ENCODE measurements at places on chromosomes 3 and 15.

GRCh38 chr3:80889535-80889934 lies 871.9 kb downstream of the GBE1 start:
- no peak for DNase-seq

DNA sequence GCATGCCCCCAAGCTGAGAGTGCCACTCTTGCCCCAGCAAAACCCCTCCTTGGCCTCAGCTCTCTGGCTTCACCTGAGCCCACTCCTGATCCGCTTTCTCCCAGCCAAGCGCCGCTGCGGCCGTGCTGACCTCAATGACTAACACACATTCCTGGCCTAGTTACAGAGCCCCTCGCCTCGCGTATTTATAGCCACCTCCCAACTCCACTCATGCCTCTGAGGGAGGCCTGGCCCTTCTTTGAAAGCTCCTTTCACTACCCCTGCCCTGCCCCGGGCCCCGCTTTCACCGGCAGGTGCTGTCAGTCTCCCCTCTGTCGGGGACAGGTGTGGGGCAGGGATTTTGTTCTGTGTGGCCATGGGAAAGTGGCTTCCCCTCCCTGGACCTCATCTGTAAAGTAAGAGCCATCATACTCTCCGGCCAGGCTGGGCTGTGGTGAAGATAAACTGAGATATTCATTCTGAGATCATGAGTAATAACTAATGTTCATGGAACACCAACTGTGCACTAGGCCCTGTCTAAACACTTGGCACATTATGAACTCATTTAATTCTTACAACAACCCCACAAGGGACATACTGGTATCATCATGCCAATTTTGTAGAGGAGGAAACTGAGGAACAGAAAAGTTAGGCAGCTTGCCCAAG lies 13.2 kb upstream of the ATP2B2 start:
- no peak for DNase-seq

DNA sequence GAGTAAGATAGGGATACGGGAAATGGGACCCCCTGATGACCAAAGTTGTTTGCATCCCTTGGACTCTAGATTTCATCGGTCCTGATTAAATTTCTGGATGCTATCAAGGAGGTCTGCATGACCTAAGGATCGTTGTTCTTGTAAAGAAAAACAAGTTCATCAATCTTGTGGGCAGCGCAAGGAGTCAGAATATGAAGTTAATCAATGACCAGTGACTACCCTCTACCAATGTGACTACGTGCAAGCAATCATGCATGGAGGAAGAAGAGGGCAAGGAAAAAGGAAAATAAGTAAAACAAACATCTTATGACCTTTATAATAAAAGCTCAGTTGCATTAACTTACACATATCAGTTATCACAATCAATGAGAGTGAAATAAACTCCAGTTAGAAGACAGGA lies 139.7 kb downstream of the RTP4 start:
- no peak for DNase-seq

GRCh38 chr3:52280050-52280461 lies 1.6 kb upstream of the WDR82 start:
- no peak for DNase-seq

GRCh38 chr15:75532413-75533250 lies 46.5 kb downstream of the PTPN9 start:
- peak; percentile 44 for DNase-seq

- no peak for DNase-seq
These were observed 5.8 kb upstream of the SLC22A14 start for GRCh38 chr3:38276081-38276916.

DNA sequence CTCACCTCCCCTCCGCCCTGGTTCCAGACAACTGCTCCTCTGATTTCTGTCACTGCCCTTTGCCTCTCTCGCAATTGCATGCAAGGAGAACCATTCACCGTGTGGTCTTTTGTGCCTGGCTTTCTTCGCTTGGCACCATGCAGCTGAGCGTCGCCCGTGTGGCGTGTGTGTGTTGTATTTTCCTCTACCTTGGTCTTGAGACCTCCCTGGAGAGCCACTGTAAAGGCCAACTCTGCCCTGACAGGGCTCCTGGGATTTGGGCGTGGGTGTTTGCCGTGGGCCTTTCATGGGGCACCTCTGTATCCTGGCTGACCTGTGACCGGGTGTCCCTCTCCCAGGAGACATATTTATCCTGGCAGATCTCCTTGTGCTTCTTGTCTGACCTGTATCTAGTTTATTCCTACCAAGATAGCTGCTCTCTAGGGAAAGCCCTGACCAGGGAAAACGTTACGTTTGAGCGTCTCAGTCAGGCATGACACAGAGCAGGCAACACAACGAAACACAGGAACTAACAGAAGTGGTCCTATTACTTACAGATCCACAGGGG lies 2.0 kb upstream of the PIGZ start:
- DNase-seq = no peak

- DNase-seq = no peak
These were observed 4.4 kb upstream of the BAHD1 start for GRCh38 chr15:40436116-40436891.

- no peak for DNase-seq
These were observed 26.8 kb upstream of the NANOGP8 start for GRCh38 chr15:35111861-35112260.

- no peak for DNase-seq
These were observed 10.3 kb downstream of the PGPEP1L start for GRCh38 chr15:98997312-98997711.
